ENCODE measurements at places on chromosomes 7 and 10.
A peak's percentile ranks its signal among the peaks of the same experiment; 100 is the strongest.

GRCh38 chr10:21813946-21814345 is 189.6 kb downstream of the DNAJC1 start:
- DNase-seq, result no peak

DNA sequence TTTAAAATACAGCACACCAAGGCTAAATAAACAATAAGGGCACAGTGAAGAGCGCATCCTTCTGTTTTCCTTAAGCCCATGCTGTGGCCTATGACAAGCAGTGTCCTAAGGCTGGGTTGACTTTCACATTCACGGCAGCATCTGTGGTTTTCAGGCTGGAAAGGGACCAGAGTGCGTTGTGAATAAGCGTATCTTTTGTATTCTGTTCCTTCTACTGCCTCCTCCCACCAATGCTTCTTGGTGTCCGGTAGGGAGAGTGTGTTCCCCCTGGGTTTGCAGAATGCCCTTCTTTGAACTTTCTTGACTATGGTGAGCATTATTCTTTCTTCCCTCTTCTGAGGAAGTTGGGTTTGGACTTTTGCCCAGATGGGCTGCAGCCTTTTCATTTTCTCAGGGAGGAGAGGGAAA is 73.6 kb downstream of the ABCA13 start:
- DNase-seq, result no peak

DNA sequence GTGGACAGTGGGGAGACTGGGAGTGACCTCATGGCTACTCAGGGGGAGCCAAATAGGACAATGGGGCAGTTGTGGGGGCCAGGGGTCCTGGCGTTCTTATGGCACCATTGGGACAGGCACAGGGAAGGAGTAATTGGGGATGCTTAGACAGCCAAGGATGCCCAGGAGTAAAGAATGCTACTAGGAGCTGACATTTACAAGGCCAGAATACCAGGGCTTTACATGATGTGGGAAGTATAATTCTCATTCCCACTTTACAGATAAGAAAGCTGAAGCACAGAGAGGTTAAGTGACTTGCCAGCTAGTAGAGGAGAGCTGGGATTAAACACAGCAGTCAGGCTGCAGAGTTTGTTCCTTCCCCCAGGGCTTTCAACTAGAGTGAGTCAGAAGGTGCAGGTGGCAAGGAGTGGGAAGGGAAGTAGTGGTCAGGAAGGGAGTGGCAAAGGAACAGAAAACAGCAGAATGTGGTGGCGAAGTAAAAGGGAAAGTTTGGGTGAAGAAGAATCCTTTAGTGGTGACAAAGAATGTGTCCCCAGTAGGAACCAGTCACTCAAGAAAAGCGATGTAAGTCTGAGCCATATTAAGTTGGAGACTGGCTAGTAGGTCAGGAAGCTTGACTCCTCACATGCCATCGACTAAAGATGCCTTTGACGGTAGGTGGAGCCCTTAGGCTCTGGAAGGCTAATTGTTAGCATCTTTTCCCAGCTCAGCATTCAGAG is 32.8 kb downstream of the CPVL start:
- peak; percentile 73 for DNase-seq

- no peak for DNase-seq
Observed at GRCh38 chr10:117927332-117927731, 119.4 kb downstream of the RAB11FIP2 start.

DNA sequence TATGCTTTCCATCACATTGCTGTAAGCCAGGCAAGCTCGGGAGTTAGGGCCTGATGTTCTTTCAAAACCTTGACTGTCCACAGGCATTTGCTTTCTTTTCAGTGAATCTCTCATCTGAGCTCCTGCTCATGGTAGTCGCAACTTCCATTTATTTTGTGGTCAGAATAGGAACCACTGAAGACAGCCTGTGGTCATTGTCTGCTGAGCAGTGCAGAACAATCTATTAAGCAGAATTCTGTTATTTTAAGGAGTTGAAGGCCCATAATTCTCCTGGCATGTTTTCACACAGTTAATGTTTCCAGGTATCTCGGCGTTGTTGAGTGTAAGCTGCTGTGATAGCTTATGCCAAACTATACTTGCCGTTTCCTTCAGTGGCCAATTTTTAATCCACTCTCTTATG is 491.1 kb upstream of the AKR1E2 start:
- DNase-seq, result no peak

GRCh38 chr7:81845744-81846241 is 75.9 kb upstream of the HGF start:
- no peak for DNase-seq

- DNase-seq, result no peak
Observed at GRCh38 chr10:132572545-132572937, 35.0 kb downstream of the INPP5A start.

GRCh38 chr10:78744491-78745090 is 324.2 kb upstream of the ZMIZ1 start:
- DNase-seq, result no peak

DNA sequence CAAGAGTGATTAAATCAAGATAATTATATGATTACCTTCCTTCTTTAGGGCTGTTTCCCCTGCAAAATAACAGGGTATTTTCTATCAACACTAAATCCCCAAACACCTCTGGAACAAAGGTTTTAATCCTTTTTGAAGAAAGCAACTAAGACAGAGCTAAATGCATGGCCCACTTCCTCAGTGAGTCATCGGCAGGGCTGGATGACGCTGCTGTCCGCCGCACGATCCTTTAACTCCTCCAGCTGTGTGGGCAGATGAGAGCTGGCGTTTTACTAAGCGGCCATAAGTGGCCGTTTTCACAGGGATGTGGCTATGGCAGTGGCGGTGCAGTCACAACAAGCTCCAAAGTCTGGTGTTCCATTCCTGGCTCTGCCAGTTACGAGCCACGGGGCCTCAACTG is 76.0 kb upstream of the C1QL3 start:
- DNase-seq, result no peak

GRCh38 chr7:41692251-41692650 is 10.6 kb downstream of the INHBA start:
- DNase-seq, result no peak

DNA sequence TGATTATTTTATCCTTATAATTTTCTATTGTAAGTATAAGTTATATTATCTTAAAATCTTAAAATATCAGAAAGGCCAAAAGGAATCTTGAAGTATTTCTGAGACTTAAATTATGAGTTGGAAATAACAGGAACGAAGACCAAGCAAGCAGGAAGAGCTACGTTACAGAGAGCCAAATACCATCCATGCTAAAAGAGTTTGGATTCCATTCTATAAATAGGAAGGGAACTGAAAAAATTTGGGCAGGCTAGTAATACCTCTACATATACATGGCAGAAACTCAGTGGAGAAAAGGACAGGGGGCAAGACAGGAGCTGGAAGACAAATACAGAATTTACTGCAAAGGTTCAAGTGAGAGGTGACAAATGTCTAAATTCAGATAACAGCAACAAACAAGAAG is 16.7 kb downstream of the ITGB1 start:
- DNase-seq, result no peak

GRCh38 chr10:4296161-4296560 is 511.2 kb upstream of the KLF6 start:
- no peak for DNase-seq

- no peak for DNase-seq
Observed at GRCh38 chr7:84041649-84042048, 152.9 kb downstream of the SEMA3A start.

DNA sequence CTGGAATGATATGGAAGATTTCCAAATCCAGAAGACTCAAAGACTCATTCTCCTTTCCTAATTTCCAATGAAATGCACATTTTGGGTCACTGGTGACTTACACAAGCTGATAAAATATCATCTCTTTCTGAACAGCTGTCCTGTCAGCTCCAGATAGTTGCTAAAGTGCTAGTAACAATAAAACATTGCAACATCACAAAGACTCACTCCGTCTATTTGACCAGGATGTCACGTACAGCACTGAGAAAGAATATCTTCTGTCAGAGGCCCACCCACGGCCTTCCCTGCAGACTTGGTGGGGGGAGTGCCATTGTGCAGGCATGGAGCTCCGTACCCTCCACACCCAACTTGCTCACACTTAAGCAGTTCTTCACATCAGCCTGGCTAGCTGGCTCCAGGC is 78.9 kb upstream of the EGR2 start:
- DNase-seq, result no peak

- no peak for DNase-seq
Observed at GRCh38 chr7:27138472-27138871, 5.0 kb downstream of the HOXA5 start.

- no peak for DNase-seq
Observed at GRCh38 chr7:38006559-38006958, 86.1 kb downstream of the EPDR1 start.

- no peak for DNase-seq
Observed at GRCh38 chr7:8228766-8229674, 32.9 kb downstream of the ICA1 start.

GRCh38 chr7:114919587-114919986 is 2.3 kb upstream of the MDFIC start:
- DNase-seq, result no peak

DNA sequence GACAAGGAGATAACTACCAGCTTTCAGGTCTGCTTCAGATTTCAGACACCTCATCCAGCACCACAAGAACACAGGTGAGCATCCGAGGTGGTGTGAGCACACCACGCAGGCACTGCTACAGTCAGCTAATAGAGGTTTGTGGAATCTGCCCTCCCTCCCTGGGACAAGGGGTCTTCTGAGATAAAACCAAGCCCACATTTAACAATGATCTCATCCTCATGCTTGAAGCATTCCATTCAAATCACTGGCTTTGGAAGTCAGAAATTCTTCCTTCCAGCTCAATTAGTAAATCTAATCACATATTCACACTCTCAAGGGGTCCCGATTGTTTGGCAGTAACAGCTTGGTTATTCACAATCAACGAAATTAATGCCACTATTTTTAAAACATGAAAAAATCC is 331.4 kb downstream of the ELMO1 start:
- no peak for DNase-seq

GRCh38 chr7:36400036-36400435 is 10.4 kb downstream of the ANLN start:
- DNase-seq, result no peak

- DNase-seq, result peak; percentile 59
Observed at GRCh38 chr10:23779301-23779700, 340.4 kb downstream of the OTUD1 start.

- DNase-seq, result no peak
Observed at GRCh38 chr7:55420530-55420929, 55.4 kb downstream of the LANCL2 start.

- DNase-seq, result peak; percentile 17
Observed at GRCh38 chr7:40133561-40134427, 628 bp downstream of the MPLKIP start.

Measured in bronchial epithelial cell (primary cell).